Stimulated activated CD4-positive, alpha-beta T cell treated with anti-CD3 and anti-CD28 coated beads, TNF-alpha, amount 100 ng/mL, for 1 hour (primary cell): ENCODE measurements at places on chromosomes 1 and 21.

- DNase-seq, result no peak
These were observed 27.6 kb downstream of the RUNX3 start for GRCh38 chr1:24902471-24902891.

- no peak for DNase-seq
These were observed 58.5 kb upstream of the BCL10 start for GRCh38 chr1:85334962-85335361.

DNA sequence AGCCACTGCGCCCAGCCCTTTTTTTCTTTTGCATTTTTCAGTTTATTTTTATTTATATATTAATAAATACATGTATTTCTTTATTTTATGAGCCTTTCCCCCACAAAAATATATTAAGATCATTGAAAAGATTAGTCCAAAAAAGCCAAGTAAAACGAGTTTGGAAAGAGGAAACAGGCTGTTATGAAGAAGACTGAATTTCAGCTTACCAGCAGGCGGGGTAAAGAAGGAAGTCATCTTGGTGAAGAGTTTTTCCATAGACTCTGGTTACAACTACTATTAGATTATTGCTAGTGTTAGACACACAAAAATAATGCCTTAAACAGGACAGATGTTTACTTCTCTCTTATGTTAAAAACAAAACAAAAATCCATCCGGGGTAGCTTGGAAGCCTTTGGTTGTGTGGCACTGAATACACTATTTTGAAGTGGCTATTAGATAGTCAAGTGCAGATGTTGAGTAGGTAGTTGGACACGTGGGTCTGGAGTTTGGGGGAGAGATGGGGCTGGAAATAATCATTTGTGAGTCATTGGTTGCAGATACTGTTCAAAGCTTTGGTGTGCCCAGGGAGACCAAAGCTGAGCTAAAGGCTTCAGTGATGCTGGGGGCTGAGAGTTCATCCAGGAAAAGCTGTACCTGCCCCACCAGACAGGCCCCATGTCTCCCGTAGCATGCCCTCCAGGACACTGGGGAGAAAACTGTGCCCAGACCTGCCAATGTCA lies 8.7 kb upstream of the LRRC71 start:
- DNase-seq, result no peak

DNA sequence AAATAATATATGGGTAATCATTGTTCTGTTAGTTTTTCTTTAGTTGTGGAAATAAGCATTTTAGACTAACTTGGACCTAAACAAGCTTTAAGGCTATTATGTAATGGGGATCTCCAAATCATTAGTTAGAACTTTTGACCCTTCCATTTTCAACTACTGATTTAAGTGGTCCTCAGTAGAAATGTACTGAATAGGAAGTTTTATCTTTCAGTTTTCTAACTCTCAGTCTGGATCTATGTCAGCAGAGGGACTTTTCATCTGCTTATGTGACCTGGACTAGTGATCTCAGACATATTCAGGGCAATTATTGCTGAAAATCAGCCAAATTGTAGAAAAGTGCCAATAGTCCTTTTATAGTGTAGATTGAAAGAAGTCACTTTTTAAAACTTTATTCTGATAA lies 56.0 kb downstream of the SASS6 start:
- no peak for DNase-seq

- DNase-seq, result no peak
These were observed 43.8 kb downstream of the MIER1 start for GRCh38 chr1:66968574-66968973.

DNA sequence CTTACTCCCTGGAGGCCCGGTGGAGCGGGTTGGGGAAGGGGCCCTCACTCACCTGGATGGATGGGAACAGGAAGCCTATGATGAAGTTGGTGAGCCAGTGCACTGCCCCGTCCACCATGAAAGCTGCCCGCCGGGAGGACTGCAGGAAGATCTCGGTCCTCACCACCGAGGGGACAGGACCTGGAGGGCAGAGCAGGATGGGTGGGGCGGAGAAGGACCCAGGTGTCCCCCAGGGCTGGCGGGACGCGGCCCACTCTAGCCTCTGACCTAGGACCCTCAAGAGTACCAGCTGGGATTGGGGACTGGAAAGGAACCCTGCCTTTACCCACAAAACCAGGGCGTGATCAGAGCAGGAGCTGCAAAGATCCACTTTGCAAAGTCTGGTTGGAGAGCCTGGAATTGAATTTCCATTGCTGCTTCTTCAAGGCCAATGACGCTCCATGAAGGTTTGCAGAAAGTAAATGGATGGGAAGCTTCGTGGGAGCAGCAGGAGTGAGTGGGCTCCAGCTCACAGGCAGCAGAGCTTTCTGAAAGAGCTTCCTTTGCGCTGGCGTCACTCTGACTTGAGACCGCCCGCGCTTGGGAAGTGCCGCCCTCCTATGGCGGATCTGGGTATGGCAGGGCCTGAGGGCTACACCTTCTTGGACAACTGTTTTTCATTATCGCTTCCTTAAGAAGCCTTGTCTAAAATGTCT lies 21.4 kb downstream of the SLC2A7 start:
- peak; percentile 84 for DNase-seq

GRCh38 chr1:228074954-228075730 lies 7.4 kb upstream of the ARF1 start:
- no peak for DNase-seq

DNA sequence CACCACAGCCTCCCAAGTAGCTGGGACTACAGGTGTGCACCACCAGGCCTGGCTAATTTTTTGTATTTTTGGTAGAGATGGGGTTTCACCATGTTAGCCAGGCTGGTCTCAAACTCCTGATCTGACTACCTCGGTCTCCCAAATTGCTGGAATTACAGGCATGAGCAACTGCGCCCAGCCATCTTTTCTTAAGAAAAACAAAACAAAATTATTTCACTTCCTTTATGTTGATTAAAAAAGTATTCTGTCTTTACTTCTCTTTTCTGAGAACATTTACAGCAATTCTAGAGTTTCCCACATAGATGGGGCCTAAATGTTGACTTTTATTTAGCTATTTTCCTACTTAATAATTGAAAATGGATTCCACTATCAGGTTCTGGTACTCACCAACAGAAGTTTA lies 17.3 kb upstream of the TMEM183A start:
- DNase-seq, result no peak

DNA sequence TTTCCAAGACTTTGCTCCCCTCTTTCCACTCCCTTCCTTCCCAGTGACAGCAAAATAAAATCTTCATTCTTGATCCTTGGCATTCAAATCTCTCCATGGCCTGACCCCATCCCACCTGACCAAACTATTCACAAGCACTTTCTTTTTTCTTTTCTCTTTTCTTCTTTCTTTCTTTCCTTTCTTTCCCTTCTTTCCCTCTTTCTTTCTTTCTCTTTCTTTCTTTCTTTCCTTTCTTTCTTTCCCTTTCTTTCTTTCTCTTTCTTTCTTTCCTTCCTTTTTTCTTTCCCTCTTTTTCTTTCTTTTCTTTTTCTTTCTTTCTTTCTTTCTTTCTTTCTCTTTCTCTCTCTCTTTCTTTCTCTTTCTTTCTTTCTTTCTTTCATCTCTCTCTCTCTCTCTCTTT lies 207.1 kb downstream of the ADGRL2 start:
- no peak for DNase-seq

- no peak for DNase-seq
These were observed 23.5 kb downstream of the BACH1 start for GRCh38 chr21:29321932-29322928.

DNA sequence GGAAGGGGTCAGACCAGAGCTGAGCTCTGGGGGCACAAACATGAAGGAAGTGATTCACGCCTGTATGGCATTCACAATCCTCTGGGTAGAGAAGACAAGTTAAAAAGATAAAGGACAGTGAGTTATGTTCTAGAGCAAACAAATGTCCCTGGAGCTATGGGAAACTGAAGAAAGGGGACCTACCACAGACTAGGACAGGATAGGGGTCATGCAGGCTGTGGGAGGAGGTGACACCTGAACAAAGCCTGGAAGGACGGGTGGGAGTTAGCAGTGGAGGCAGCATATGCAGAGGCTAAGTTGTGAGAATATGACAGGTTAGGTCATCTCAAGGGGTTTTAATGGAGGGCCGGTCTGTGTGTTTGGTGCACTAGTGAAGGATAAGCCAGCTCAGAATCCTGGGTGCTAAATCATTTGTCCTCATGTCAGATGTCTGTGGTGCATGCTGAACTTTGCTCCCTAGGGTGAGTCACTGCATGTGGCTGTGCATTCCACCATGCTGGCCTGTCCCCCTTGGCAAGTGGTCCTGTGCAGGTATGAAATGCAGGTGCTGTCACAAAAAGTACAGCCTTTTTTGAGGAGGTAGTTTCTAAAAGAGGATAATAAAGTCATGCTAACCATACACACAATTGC lies 28.5 kb downstream of the TNN start:
- no peak for DNase-seq

DNA sequence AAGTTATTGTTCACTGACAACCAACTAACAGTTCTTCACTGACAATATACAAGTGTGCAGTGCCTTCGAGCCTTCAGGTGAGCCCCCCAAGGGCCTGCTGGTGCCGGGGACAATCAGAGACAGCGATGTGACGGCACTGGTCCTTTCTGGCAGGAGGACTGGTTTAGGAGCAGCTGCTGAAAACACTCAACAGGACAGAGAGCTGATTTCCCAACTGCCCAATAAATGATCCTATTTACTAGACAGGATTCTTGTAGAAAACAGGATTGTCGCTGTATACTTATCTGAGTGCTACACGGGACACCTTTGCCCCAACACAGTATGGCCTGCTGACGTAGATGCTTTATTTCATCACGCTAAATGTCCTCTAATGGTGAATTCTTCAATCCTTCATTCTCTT lies 65.4 kb downstream of the TP53BP2 start:
- DNase-seq, result no peak

GRCh38 chr1:175597969-175598765 lies 145.2 kb downstream of the TNR start:
- DNase-seq, result no peak

GRCh38 chr21:38475519-38475918 lies 22.8 kb downstream of the ERG start:
- no peak for DNase-seq

- no peak for DNase-seq
These were observed 1716.6 kb downstream of the MRPL39 start for GRCh38 chr21:23890652-23891051.

GRCh38 chr1:201404055-201404454 lies 4.9 kb upstream of the LAD1 start:
- no peak for DNase-seq

GRCh38 chr1:185448591-185449186 lies 131.6 kb upstream of the IVNS1ABP start:
- no peak for DNase-seq

DNA sequence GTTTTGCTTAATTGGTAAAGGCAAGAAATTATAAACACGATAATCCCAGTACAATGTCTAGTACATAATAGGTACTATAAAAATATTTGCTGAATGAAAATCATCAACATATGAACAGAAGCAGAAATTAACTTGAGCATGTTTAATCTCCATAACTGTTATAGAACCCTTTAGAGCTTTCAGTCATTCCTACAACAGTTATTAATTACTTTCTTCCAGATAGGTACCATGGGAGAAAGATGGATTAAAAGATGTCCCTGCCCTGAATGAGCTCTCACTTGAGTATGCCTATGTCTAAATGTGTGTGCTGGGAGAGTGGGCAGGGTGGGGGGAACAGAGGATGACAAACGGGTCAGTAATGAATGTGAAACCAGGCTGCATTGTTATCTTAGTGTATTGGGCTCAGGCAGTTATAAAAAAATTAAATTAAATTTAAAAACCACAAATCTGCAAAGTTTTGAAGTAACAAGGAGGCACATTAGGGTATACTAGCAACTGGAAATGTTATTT lies 2.4 kb downstream of the EPS15 start:
- DNase-seq, result no peak

DNA sequence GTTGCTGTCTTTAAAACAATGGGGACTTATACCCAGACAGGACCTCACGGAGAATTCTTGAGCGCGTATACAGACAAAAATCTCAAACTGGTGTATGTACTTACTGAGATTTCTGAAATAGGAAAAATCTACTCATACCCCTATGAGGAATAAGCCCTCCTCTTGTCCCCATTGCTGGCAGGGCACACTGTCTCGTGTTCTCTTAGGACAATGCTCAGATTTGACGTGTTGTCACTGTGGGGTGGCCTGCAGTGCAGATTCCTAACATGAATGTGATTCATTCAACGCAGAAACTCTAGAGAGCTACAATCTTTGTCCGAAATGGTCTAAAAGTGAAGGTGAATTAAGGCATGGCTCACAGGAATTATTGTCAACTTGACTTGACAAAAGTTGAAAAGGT lies 31.1 kb upstream of the PDE9A start:
- DNase-seq, result no peak

- DNase-seq, result peak; percentile 25
These were observed 17.7 kb upstream of the PTPRC start for GRCh38 chr1:198620951-198621824.

DNA sequence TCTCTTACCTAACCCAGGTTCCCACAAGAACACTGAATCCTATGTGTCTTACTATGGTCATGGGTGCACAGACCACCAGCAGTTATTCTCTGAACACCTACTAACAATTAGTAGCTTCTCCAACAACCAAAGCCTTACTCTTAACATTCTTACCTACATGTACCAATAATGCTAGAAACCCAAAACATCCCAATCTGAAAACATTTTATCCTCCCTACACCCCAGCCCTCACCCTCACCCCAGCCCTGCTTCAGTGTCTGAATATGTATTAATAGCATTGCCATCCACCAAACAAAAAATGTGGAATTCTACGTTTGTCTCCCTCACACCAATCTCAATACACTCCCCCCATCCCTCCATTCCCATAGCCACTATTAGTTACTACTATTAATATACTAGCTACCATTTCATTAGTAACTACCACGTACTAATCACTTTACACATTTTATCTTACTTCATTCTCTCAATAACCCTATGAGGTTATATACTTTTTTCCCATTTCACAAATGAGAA lies 2.6 kb downstream of the TRIM33 start:
- DNase-seq, result no peak

DNA sequence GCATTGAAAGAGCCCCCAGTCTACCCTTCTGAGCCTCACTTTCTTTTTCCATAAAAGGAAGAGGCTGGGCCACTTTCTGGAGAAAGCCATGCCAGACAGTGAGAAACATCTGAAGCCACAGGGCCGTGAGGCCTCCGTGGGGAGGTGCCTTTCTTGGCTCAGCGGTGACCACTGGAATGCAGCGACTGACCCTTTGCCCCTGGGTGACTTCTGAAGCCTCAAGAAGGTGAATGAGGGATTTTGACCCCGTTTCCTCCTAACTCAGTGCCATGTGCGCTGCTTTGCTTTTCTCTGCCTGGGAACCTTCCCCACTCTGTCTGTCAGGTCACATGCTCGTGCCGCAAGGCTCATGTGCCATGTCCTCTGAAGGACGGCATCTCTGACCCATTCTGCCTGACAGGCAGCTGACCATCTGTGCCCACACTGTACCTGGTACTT lies 44.7 kb upstream of the A3GALT2 start:
- no peak for DNase-seq

DNA sequence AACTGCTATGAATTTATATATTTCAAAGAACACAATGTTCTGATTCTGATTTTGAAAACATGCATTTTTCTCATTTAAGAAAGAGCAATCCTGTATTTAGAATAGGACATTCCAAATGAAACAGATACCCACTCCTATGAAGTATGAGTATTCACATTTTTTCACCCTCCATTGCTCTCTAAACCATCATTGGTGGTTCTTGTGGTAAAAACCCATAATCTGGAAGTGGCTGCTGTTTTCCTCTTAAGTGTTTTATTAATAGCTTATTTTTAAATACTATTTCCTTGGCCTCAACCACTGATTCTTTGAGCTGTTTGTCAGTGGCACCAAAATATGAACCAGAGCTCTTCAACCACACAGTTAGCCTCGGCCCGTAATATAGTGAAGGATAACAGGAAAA lies 60.0 kb upstream of the ADAM30 start:
- DNase-seq, result no peak
